ENCODE measurements at places on chromosomes 6 and 20.
A peak's percentile ranks its signal among the peaks of the same experiment; 100 is the strongest.

DNA sequence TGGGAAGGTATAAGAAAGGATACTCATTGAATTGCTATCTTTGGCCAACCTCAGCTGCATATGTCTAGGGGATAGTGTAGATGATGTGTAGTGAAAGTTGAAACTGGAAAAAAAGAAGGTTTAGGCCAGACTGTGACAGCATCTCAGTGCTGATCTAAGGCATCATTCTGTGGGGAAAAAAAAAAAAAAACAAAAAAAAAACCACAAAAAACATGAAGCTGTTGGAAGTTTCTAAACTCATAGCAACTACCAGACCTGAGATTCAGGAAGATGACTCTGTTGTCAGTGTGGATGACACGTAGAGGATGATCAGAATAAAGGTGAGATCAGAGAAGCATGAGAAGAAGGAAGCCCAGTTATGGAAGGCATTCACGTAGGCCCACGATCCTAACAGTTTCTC lies 100.8 kb upstream of the CNKSR3 start:
- DNase-seq = no peak

DNA sequence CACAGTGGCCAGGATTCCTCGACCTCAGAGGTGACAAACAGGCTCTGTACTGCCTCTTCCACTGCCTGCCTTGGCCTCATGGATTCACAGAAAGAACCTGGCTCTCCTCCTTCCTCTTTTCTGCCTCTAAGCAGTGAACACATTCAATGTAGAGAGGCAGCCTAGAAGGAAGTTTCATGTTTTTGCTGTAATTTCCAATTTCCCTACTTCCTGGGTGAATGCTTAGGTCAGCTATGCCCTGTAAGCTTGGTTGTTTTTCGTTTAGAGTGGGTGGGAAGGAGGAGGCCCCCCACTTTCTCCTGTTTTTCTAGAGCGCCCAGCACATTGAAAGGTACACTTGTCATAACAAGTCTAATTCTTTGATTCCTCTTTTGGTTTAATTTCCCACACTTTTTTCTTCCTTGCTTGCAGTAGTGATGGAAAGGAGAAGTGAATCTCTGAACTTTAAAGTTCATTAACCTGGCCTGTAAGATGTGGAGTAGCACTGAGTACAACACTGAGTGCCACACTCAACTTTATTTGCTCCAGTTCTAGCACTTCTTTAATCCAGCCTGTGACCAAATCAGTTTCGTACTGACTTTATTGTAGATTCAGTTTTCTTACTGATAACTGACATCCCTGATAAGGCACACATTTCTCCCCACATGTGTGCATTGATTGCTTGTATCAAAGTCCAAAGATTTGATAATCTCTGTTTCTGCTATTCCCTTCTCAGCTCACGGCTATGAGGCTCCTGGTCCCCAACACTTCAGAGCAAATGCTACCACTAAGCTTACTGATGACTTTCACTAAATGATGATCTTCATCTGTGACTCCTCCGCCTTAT lies 100.0 kb upstream of the MAN1A1 start:
- DNase-seq = no peak

DNA sequence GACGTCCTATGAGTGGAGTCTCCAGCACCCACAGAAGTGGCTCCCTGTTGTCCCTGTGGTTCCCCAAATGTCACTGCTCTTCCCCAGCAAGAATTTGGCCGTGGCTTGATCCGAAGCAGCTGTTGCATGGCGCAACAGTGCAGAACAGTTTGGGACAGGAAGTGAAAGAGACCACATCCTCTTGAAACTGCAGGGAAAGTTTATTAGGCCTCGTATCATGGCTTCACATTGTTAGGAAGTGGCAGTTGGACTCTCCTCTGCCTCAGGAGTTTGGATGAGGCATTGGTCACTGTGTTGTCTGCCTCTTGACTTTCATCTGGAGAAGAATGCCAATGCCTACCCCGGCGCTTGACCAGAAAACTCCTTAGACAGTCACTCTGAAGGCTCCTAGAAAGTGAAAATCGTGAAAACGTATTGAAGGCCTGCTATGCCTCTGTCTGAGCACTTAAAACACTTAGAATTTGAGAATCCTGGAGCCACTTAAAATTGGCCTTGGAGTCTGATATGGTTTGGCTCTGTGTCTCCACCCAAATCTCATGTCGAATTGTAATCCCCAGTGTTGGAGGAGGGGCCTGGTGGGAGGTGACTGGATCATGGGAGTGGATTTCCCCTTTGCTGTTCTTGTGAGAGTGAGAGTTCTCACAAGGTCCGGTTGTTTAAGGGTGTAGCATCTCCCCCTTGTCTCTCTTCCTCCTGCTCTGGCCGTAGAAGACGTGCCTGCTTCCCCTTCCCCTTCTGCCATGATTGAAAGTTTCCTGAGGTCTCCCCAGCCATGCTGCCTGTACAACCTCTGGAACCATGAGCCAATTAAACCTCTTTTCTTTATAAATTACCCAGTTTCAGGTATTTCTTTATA lies 334.9 kb upstream of the JARID2 start:
- no peak for DNase-seq

DNA sequence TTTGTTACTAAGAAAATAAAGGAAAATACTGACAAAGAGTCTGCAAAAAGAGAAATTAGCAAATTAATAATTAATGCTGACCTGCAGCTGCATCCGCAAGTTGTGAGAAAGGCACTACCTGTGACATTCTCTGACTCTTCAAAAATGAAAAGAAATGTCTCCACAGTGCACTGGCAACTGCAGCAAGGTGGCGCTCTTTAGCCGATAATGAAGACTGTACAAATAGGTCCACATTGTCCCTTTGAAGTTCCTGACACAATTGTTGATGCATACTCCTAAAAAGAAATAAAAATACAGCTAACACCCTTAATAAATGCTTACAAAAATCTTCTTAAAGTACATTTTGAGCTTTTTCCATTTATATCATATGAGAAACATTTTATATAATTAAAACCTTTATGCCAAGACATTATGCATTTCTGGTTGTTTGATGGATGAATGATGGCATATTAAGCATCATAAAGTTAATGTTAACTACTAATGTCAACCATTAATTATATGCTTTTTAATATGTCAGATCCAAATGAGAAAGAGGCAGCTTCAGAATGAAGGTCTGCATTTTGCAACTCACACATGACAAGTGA lies 96.5 kb downstream of the MMS22L start:
- peak; percentile 44 for DNase-seq

DNA sequence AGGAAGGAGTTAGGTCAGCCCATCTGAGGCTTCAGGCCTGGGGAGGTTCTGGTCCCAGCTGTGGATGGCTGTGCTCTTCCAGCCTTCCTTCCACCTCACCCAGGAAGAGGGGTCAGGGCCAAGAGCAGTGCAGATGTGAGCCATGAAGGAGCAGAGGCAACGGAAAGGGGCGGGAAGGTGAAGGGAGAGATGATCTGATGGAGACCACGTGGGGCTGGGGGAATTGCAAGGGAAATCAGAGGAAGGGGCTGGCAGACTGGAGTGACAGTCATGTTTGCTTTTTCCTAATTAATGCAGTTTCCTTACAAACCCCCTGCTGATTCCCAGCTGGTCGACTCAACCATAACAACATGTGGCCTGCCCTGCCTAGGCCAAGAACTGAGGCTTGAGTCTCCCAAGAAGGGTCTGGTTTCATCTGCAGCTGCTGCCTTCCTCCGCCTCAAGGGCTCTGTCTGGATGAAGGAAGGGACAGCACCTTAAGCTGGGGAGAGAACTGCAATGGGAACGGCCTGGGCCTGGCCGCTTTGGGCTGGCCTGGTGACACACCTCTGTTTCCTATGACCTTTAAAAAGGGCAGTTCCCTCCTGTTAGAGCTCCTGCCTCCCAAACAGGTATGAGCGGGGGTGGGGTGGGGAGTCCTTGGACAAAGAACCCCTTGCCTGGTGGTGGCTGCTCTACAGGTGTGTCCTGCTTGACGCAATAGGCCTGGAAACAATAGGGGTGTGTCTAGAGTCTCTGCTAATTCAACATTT lies 7.8 kb upstream of the MRPS18A start:
- no peak for DNase-seq

DNA sequence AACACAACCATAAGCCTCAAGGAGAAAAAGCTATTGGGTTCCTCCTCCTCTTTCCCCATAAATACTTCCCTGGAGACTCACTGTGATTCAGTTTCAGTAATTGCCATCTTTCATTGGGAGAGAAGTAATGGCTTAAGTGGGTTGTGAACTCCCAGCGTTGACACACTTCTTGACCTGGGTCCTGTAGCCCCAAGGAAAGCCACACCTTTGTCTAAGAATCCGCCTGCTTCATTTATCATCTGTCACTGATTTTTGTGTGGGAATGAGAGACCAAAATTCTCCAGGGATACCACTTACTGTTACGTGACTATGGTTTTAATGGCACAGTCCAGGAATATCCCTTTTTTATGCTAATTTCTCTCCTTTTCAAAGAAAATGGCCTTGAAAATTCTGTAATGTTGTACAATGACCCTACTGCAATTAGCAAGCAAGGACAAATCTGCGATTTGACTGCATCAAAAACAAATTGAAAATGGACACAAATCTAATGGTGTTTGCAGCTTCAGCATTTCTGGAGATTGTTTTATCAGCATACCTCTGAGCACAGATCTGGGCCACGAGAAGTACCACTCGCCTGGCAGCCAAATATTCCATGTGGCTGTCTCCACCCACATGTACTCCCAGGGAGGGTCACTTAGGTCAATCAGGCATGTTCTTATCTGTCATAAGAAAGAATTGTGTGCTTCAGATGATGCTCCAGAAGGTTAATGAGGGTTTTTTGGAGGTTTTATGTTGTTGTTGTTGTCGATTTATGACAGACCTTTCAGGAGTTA lies 29.8 kb downstream of the DCBLD1 start:
- DNase-seq = no peak
